ENCODE measurements at places on chromosomes 12 and 14.

DNA sequence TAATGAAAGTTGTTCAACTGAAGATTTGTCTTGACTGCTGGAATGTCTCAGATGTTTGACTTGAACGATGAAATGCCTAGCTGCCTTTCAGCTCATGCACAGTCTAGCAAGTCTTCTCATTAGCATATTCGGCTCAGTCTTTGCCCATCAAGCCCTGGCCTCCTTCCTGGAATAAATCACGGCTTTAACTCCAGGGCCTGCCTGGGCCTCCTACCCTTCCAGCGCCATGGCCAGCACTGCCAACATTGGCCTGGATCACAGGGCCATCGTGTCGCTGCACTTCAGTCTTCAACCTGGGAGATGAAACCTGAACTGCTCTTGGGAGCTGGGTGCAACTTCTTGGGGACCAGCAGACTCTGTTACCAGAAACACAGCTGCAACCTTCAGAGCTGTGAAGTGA lies 126.7 kb upstream of the TMEM260 start:
- no peak for DNase-seq

- no peak for DNase-seq
These were observed 9.8 kb downstream of the BTBD7 start for GRCh38 chr14:93322929-93323599.

DNA sequence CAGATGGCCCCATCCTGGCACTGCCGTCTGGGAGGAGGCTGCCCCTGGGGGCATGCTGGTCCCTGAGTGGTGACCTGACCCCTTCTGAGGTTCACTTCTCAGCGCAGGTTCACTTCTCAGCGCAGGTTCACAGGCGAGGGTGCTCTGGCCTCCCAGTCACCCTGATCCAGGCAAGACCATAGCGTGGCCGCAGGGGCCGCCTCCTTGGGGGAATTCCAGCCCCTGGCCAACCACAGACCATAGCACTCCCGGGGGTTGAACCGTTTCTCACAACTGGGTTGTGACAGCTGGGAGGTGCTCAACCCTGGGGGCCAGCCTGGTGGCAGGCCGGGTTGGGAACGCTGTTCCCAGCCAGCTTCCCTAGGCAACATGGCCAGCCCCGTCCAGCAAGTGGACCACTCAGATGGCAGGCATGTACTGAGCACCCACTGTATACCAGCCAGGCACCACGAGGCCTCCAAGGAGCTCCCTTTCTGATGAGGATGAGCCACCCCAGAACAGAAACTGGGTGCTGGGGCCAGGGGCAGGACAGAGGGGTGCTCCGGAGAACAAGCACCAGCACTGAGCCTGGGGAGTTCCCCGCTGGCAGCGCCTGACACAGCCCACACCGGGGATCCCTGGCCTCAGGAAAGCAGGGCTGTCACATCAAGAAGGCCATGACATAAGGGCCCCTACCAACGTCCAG lies 28.3 kb upstream of the ZFP36L1 start:
- DNase-seq = no peak

GRCh38 chr12:42474391-42474790 lies 115.2 kb downstream of the PRICKLE1 start:
- DNase-seq = no peak

DNA sequence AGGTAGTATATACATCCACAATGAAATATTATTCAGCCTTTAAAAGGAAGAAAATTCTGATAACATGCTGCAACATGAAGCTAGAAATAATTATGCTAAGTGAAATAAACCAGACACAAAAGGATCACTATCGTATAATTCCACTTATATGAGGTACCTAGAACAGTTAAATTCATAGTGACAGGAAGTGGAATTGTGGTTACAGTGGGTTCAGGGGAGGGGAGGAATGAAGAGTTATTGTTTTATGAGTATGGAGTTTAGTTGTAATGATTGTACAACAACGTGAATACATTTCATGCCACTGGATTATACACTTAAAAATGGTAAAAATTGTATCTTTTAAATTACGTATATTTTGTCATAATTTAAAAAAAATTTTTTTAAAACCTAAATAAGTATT lies 21.0 kb downstream of the EEA1 start:
- peak; percentile 54 for DNase-seq

DNA sequence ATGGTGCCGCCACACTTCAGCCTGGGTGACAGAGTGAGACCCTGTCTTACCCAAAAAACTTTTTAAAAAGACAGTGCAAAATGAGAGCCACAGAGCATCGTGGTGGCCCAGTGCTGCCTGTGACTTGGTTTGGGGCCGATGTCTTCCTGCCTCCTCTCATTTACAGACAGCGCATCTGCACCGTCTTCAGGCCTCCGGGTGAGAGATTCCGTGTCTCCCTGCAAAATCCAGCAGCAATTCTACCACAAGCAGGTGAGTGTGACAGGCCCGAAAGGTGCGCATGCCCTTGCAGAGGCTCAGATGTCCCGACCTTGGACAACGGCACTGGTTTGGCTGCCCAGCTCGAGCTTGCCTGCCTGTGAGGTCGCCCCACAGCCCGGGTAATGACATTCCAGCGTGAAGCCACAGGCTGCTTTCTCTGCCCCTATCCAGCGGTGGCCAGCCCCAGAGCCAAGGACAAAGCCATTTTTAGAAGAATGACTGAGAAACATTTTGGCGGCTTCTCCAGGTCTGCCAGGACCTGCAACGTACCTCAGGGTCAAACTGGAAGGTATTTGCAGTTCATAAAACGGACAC lies 70.3 kb upstream of the RFLNA start:
- DNase-seq = no peak

DNA sequence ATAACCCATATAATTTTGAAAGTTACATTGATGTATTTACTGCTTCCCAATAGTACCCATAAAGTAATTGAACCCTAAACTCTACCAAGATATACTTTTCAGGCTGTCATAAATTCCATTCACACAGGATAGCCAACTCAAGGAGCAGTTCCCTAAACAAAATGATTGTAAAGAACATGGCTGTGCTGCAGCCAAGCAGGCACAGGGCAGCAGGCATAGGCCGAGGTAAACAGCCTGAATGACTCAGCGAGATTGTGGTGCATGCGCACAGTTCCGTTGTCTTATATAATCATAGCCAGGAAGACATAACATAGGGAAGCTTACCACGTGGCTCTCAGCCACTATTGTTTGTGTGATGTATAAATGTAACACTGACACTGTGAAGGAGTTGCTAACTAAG lies 344.9 kb downstream of the FSCB start:
- DNase-seq = no peak

DNA sequence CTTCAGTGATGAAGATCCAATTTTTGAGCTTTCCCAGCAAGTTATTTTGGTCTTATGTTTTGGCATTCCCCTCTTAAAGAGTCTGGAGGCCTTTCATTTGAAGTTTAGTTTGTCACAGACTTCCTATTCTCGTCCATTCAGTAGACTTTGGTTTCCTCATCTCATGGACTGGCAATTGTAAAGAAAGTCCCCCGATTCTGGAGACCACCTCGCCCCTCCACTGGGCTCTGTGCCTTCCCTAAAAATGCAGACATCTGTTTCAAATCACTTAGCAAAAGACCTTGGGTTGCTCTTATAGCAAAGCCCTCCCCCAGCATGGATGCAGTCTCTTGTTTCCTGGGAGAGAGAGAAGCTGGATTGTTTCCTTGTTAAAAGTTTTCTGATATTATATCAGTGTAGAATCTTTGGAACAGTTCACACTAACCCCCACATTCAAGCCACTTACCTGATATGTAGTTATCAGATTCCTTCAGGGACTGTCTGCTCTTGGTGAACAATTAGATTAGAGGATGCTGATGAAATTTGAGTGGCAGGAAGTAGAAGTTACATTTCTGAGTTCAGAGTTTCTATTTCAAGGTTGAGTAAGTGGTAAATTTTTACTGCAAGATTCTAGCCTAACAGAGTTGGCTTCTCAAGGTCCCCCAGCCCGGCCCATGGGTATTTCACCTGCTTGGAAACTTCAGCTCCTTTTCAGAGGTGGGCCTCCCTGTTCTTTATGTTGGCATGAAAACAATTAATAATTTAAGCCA lies 56.3 kb downstream of the PLXNC1 start:
- peak; percentile 70 for DNase-seq

Measured in activated CD4-positive, alpha-beta T cell treated with anti-CD3 and anti-CD28 coated beads, Interleukin-2, amount 50 U/mL, for 16 hours (primary cell).